ENCODE measurements at places on chromosomes 2 and 18. TPM values are rescaled to one million over a fixed set of nuclear protein-coding genes. Genes with fewer than 3 reads are reported as not detected.

STK25 gene
- 565 TPM for total RNA-seq

LRRC30 gene
- total RNA-seq, result not detected

CABYR gene
- total RNA-seq, result 1.4 TPM

DNA sequence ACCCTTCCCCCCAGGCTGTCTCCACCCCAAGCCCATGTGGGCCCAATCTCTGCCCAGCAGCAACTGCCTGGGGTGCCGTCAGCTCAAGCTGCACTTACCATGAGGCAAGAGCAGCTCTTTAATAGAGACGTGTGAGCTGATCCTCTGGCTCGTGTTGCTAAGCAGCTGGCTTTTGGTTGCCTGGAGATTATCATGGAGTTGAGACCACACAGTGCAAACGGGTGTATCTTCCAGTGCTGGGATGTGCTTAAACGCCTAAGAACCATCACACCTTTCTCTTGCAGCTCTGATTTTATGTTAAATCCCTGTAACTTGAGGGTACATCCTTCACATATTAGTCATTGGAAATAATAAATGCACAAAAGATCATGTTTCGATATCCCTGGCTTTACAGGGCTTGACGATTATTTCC, 271.1 kb downstream of the PRKCE start:
- peak; percentile 86 for DNase-seq

RFTN2 gene
- 6.2 TPM for total RNA-seq

DNA sequence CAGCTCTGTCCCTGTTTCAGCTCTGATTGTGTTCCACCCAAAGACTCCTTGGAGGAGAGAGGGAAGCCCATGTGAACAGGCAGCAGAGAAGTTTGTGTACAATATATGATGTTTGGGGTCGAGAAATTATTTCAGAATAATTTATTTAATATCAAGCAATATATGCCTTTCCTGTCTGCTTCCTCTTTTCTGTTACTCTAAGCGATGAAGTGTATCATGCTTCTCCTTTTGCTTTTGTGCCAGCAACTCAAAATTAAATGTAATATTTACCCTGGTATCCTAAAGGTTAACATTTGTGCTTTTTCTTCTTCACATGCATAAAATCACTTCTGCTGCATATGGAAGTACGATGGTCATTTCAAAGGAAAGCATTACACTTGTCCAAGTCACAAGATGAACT, 2.4 kb upstream of the NTSR2 start:
- DNase-seq, result no peak

DNA sequence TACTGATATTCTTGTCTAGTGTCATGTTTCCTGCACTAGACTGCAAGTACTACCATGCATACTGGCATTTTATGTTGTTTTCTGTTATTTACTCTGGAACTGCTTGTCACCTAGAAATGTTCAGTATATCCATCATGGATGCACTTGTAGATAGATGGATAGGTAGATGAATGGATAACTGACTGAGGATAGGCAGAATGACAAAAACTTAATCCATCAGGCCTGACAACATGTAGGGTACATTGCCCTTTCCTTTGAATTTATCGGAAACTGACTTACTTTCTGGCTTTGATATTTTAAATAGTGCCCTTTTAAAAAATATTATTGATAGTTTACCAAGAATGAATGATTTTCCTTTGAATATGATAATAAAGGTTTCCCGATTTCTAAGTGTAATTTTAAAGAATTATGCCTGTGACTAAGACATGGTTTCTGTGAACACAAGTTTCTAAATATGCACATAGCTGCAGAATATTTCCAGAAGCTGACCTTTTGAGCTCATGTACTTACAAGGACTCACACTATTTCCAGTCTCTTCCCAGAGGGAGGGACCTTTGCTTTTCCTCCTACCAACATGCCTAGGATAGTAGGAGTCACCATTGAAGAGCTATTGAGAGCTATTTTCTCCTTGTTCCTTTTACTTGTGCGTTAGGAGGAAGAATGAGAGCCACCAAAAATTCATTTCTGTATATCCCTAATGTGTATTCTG, 81.3 kb downstream of the ANKRD12 start:
- no peak for DNase-seq

REG3A gene
- not detected for total RNA-seq

TNFRSF11A gene
- not detected for total RNA-seq

SP100 gene
- 55.3 TPM for total RNA-seq

- DNase-seq, result no peak
These were observed 124.1 kb upstream of the LGALSL start for GRCh38 chr2:64329848-64330247.

CNDP1 gene
- total RNA-seq, result not detected

MAPK4 gene
- total RNA-seq, result not detected

DNA sequence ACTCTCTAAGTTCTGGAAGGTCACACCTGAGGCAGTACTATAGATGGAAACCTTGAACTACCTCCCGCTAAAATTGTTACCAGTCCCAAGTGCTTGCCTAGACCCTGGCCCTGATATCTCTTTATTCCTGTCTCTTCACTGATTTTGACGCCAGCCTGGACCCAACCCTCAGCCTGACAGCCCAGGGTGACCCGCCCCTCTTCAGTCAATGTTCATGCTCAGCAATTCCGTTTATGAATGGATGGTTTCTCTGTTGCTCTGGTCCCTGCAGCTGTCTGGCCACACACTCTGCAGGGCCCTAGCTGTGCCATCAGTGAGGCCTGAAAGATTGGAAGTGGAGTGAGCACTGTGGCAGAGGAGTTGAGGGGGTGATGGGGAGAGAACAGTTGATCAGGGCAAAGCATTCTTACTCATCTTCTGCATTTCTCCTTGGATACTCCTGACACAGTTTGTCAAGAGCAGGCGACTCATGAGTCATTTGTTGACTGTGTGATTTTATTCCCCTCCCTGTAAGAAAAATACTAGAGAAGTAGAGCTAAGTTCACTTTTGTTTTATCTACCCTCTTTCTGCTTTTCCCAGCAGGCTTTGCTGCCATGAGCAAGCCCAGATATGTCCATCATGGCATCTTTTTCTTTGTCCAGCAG, 46.0 kb downstream of the NPAS2 start:
- peak; percentile 41 for DNase-seq

DNA sequence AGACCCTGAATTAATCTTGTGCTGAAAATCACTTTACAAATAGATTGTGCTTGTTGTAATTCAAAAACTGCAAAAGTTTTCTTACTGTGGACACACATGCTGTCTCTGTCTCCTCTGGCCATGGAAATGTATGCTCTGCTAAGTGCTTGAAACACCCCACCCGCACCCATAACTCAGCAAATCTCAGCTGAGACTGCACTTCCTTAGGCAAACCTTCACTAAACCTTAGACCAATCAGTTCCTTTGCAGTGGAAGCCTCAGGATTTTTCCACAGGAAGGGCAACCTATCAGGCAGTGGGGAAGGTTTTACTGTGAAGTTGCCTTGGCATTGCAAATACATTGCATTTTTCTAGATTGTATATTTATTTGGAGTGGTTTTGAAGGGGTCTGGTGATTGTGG, 62.2 kb upstream of the PLA2R1 start:
- no peak for DNase-seq

DNA sequence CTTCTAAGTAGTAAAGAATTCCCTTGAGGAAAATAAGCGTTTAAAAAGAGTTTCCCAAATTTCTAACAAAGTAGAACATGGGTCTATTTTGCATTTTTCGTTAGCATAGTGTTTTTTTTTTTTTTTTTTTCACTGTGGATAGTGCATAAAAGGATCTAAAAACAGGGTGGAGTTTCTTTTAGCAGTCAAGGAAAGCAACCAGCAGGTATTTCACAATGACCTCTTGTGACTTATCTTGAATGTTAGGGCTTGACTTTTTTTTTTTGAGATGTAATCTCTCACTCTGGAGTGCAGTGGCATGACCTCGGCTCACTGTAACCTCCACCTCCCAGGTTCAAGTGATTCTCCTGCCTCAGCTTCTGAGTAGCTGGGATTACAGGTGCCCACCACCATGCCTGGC, 14.9 kb upstream of the DGKD start:
- DNase-seq, result no peak

- DNase-seq, result no peak
These were observed 247.9 kb upstream of the POU3F3 start for GRCh38 chr2:104606056-104606455.

TUBA4B gene
- total RNA-seq, result not detected

- no peak for DNase-seq
These were observed 290.8 kb upstream of the MC4R start for GRCh38 chr18:60663060-60663989.

- no peak for DNase-seq
These were observed 67.4 kb downstream of the BARD1 start for GRCh38 chr2:214742119-214742518.

NXPH2 gene
- total RNA-seq, result not detected

- DNase-seq, result peak; percentile 63
These were observed 1.4 kb downstream of the B3GNT2 start for GRCh38 chr2:62197011-62197924.

GRCh38 chr2:200615247-200615646, 29.4 kb downstream of the AOX1 start:
- DNase-seq, result peak; percentile 22

DNA sequence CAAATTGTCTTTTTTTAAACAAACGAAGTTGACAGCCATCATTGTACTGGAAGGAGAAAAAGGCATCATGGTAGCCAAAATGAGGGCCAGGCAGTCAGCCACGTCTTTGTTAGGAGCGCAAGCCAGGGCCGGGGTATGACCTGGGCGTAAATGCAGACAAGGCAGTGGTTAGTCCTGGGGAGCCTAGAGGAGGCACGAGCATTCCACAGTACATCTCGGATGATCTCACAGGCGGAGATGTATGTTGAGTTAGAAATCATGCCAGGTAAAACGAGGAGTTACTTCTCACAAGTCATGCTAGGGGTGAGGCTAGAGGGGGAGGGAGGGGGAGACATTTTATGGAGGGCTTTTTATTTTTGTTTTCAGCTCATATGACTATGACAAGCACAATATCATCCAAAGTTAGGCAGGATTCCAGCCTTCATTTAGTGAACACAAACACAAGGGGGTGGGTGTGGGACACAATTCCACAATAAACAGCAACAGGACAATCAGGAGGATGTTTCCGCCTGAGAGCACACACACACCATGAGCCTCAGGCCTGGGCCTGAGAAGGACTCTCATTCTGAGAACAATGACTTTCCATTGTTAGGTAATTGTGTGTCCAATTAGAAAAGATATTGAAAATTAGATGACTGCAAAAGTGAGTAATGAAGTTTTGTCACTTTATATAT, 64.4 kb upstream of the PGAP1 start:
- DNase-seq, result no peak

- DNase-seq, result peak; percentile 53
These were observed at the start of gene CD302 for GRCh38 chr2:159797543-159798375. Gene CD302, minus strand, starts transcription at chr2:159798208. Its CDS starts 10 bp downstream, at chr2:159798198.

DNA sequence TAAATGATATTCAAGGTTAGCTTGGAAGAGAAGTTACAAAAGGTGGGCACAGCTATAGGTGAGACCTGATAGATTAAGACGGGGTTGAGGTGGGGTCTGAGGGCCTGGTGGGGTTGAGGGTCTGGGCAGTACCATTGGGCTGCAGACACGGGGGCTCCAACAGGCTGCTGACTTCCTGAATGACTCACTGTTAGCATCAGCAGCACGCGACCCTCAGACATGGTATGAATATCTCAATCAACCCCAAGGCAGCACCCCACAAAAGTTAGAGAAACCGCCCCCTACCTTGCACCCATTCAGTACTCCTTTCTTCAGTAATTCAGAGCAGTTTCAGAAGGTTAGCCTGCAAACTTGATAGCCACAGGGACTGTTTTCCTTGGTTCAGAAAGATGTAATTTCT, 10.8 kb upstream of the NCK2 start:
- DNase-seq, result no peak

- DNase-seq, result no peak
These were observed 52.4 kb downstream of the STK39 start for GRCh38 chr2:168194784-168195522.

- peak; percentile 85 for DNase-seq
These were observed 44.8 kb upstream of the KDM3A start for GRCh38 chr2:86396291-86396785.

- DNase-seq, result no peak
These were observed 92.7 kb upstream of the ETAA1 start for GRCh38 chr2:67304300-67304890.

- peak; percentile 37 for DNase-seq
These were observed 49.2 kb upstream of the NXPH2 start for GRCh38 chr2:138829326-138829919.

DNA sequence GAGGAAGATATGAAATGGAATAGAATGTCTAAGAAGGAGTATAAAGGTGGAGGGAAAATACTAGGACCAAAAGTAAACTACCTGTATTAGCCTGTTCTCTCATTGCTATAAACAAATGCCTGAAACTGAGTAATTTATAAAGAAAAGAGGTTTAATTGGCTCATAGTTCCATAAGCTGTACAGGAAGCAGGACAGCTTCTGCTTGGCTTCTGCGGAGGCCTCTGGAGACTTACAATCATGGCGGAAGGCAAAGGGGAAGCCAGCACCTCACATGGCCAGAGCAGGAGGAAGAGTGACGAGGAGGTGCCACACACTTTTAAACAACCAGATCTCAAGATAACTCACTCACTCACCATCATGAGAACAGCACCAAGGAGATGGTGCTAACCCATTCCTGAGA, 32.9 kb upstream of the TMEM177 start:
- no peak for DNase-seq

- DNase-seq, result no peak
These were observed 6.3 kb upstream of the SFT2D3 start for GRCh38 chr2:127694986-127695385.

DNA sequence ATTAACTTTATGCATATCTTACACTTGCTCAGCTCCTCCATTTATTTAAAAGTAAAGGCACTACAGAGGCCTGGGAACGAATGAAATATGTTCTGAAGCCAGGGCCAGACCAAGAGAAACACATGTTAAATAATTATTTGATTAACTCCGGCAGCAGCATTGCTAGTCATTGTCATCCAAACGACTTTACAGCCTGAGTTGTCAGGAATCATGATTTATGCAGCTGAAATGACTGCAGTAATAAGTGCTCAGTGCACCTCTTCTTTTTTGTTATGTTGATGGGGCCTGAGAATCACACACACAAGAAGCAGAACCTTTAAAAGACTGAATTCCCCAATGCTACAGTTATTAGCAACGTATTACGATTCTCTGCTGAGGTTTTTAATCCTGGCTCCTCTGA, 58.9 kb downstream of the EPHA4 start:
- no peak for DNase-seq

TUBA3E gene
- total RNA-seq, result not detected

PEX13 gene
- total RNA-seq, result 44.6 TPM

GRCh38 chr2:1210352-1210751, 202.9 kb upstream of the TPO start:
- DNase-seq, result no peak

UGT1A6 gene
- not detected for total RNA-seq

SNORC gene
- 2.6 TPM for total RNA-seq

DNA sequence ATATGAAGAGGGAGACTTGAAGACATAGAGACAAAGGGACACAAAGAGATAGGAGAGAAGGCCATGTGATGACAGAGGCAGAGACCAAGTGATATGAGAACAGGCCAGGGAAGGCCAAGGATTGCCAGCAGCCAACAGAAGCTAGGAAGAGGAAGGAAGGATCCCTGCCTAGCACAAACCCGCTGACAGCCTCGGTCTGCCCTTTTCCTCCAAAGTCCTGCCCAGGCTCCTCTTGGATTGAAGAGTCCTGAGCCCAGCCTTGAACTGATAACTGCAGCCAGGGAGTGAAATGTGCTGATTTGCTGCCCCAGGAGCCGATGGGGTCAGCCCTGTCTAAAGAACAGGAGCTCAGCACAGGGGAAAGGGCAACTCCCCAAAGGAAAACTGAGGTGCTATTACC, 76.6 kb downstream of the MCFD2 start:
- DNase-seq, result no peak

Data from myocyte (in vitro differentiated cells).